Activated naive CD8-positive, alpha-beta T cell treated with anti-CD3 and anti-CD28 coated beads, Interleukin-2, amount 10 ng/mL, durations not matched to agents 7 days and 5 days (primary cell): ENCODE measurements at places on chromosomes 3 and 15. TPM values are rescaled to one million over a fixed set of nuclear protein-coding genes. Genes with fewer than 3 reads are reported as not detected.

GRCh38 chr3:171802590-171802956, 7.7 kb downstream of the PLD1 start:
- H3K36me3 ChIP-seq = no peaks in the 10 kb centered on the region
- peaks cover 25% of the 10 kb centered on the region for H3K27me3 ChIP-seq
- H3K4me3 ChIP-seq = no peak overlapping the region
- H3K4me1 ChIP-seq = no peaks in the 10 kb centered on the region
- H3K27ac ChIP-seq = no peak overlapping the region
- no peak for DNase-seq

DNA sequence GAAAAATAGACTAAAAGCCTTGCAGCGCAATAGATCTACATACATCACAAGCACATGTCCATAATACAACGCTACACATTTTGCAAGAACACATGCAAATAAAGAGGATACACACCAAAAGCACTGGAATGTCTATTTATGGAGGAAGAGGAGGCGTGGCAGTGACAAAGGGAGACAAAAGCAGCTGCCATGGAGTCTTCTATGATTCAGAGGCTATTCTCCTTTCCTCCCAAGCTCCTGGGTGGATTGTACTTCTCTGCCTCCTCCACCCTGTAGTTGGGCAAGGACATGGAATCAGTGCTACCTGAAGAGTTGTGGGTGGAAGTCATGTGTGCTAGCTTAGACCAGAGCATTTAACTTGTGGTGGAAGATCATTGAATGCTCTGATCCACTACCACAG, 57.9 kb upstream of the ABHD2 start:
- H3K27ac ChIP-seq = no peak overlapping the region
- no peak for DNase-seq
- H3K4me1 ChIP-seq = no peaks in the 10 kb centered on the region
- no peaks in the 10 kb centered on the region for H3K36me3 ChIP-seq

DNA sequence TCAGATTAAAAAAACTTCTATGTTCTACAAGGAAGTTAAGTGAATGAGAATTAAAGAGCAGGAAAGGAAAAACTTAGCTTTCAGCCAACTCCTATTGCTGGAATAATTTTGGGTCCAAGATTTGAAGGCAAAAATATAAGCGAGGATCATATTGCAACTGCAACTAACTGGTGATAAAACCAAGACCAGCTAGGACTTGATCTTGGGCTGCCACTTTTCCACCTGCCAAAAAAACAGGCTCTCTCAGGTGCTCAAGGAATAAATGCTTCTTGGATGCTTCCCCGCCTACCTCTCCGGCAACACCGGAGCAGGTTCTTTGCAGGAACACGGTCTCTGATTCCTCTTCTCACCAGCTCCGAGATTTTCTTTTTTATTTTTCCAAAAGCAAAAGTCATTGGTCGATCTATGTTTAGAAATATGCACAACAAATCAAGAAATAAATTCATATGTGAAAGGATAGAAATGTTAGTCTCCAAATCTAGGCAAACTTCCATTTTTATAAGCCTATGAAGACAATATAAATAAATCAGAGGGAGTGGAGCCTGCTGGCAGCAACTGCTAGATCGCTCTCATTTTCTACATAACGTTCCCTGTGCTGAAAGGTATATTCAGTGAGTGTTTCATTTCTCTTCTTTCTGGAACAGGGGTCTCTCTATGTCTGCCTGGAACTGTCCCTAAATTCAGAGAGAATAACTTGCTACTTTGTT, 241.9 kb downstream of the NTRK3 start:
- no peak overlapping the region for H3K27ac ChIP-seq
- peaks cover 6% of the 10 kb centered on the region for H3K27me3 ChIP-seq
- H3K36me3 ChIP-seq = no peaks in the 10 kb centered on the region
- H3K4me3 ChIP-seq = no peak overlapping the region
- H3K4me1 ChIP-seq = no peaks in the 10 kb centered on the region
- DNase-seq = no peak

Gene GRAMD1C
- total RNA-seq = 1.2 TPM

- H3K4me3 ChIP-seq = no peak overlapping the region
- H3K4me1 ChIP-seq = peaks cover 9% of the 10 kb centered on the region
- no peaks in the 10 kb centered on the region for H3K27me3 ChIP-seq
- H3K36me3 ChIP-seq = peaks cover 42% of the 10 kb centered on the region
- no peak for DNase-seq
- H3K27ac ChIP-seq = no peak overlapping the region
Observed at GRCh38 chr3:121809249-121809648, 25.6 kb downstream of the IQCB1 start.

DNA sequence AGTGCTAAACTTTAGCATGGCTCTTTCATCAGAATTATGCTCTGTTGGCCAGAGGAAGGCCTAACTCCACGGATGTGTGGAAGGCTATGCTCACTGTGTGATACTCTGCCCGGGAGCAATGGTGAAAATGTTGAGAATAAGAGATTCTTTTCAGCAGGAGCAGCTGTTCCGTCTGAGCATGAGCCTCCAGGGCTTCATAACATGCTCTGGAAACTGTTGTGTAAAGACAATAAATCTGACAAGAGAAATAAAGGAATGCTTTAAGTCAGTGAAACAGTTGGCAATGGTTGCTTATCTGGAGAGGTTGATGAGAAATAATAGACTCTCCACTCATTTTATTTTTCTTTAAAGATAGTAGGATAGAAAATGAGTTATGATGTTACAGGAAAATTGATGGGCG, 269.8 kb downstream of the DIPK2A start:
- no peak for DNase-seq
- no peaks in the 10 kb centered on the region for H3K36me3 ChIP-seq
- H3K4me1 ChIP-seq = no peaks in the 10 kb centered on the region

GRCh38 chr15:64443747-64444621, 16.4 kb upstream of the ZNF609 start:
- H3K27ac ChIP-seq = peak overlapping the region; percentile 73
- DNase-seq = no peak
- H3K4me1 ChIP-seq = peaks cover 40% of the 10 kb centered on the region
- H3K36me3 ChIP-seq = peaks cover 20% of the 10 kb centered on the region
